Motor neuron (in vitro differentiated cells): ENCODE measurements at places on chromosomes 7 and 10.

GRCh38 chr10:75034131-75034512, 77.3 kb upstream of the SAMD8 start:
- ATAC-seq = no peak

GRCh38 chr7:98125759-98126158, 19.1 kb downstream of the LMTK2 start:
- no peak for ATAC-seq

GRCh38 chr10:110479710-110480109, 18.0 kb upstream of the DUSP5 start:
- ATAC-seq = no peak

GRCh38 chr10:79158402-79159097, 89.8 kb downstream of the ZMIZ1 start:
- ATAC-seq = peak; percentile 69

- ATAC-seq = peak; percentile 10
Observed at GRCh38 chr10:35194906-35195305, 68.3 kb downstream of the CREM start.

- no peak for ATAC-seq
Observed at GRCh38 chr10:12091421-12091820, 22.7 kb downstream of the DHTKD1 start.

DNA sequence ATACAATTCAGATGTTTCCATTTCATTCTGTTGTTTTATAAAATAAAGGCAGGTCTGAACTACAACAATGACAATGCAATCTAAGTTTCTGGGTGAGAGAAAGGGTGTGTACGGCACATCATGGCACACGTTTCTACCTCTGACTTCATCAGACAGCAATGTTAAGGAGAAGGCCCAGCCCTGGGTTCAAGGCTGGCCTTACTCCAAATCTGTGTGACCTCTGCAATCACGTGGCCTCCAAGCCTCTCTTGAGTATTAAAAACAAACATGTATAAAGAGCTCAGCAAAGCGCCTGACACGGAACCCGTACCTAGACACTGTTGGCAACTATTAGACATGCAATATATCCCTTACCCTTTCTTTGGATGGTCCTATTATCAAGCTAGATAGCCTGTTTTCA, 114.1 kb downstream of the LARP4B start:
- no peak for ATAC-seq

GRCh38 chr7:51731075-51731474, 414.5 kb upstream of the COBL start:
- peak; percentile 93 for ATAC-seq

DNA sequence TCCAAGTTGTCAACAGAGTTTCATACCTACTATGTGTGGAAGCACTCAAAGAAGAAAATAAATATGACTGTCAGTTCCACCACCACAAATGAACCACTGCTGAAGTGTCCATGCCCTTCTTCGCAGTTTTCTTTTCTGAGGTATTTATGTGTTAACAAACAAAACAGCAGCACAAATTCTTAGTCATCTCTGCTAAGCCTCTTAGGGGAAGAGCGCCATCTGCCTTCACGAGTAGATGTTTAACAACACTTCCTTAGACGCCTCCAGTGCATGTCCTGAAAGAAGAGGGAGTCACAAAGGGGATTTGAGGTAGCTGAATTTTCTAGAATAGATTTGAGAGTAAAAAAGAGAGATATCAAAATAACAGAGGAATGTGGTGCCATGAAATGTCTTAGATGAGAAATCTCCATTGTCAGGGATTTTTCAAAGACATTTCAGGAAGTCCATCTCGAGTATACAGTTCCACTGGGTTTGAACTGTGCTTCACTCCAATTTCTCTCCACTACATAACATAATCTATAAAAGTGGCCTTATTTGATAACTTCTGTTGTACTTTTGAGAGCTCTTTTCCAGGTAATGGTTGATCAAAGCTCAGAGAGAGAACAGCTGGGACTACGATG, 775.3 kb upstream of the POM121L12 start:
- peak; percentile 73 for ATAC-seq

- no peak for ATAC-seq
Observed at GRCh38 chr10:125734823-125735222, 15.3 kb downstream of the EDRF1 start.

DNA sequence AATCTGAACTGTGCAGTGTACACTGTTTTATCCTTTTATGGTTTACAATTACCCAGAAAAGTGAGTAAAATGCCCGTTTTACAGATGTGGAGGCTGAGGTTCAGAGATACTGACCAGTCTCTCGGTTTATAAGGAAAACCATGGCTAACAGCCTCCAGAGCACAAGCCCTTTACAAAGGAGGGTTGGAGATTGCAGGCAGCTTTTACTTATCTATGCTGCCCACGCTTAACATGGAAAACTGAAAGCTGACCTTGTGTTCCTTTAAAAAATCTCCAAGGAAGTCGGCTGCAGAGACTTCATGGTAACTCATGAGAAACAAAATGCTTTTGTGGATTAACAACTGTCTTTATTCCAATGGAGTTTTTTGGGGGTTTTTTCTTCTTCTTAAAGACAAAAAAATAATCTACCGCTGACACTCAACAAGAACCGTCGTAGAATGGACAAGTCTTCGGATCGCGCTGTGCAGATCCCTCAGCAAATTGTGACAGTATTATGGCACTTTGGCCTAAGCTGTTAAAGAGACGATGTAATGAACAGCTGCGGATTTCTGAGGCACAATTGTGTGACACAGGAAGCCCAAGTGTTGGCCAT, 654 bp upstream of the SLF2 start:
- no peak for ATAC-seq

DNA sequence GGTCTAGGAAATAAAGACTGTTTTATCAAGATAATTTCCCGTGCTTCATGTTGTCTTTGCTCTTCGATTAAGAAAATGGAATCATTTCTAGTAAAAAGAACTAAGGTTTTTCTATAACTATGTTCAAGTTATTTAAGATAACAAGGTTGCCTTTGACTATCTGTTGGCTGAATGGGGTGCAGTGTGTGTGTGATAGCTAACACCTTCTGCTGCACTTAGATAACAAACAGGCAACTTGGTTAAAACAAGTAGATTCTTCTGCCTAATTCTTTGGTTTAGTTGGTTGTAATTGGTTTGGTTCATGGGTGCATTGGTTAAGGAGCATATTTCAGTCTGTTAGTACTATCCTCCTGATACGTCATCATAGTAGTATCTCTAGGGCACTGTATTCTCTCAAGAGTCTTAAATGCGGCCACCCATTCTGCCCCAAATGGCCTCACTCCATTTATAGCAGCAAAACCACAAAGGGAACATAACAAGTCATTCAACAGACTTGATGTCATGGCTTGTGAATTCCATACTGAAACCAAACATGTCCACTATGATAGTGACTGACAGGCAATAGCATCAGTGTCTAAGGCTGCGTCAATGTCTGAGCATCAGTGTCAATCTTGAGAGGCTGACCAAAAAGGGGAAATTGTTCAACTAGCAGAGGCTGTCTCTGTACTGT, 55.7 kb downstream of the CCDC3 start:
- ATAC-seq = no peak

- no peak for ATAC-seq
Observed at GRCh38 chr10:95482501-95483233, 78.5 kb downstream of the SORBS1 start.

- ATAC-seq = peak; percentile 100
Observed at GRCh38 chr10:323651-324293, 188.5 kb downstream of the ZMYND11 start.

DNA sequence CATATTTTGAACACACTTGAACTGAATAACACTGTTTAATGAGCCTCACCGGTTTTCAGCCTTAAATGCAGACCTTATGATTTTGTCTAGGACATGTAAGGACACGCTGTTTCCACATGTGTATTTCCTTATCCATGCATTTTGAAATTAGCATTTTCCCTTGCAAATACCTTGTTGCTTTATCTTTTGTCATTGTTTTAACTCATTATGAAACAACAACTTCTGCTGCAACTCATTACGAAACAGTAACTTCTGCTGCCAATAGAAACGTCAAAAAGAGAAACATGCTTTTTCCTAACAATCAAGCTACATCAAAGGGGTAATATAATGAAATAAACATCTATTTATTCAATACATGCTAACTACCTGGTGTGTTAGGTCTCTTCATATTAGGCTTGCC, 322.0 kb downstream of the AGMO start:
- no peak for ATAC-seq

GRCh38 chr7:114588506-114588905, 173.9 kb downstream of the FOXP2 start:
- ATAC-seq = no peak

DNA sequence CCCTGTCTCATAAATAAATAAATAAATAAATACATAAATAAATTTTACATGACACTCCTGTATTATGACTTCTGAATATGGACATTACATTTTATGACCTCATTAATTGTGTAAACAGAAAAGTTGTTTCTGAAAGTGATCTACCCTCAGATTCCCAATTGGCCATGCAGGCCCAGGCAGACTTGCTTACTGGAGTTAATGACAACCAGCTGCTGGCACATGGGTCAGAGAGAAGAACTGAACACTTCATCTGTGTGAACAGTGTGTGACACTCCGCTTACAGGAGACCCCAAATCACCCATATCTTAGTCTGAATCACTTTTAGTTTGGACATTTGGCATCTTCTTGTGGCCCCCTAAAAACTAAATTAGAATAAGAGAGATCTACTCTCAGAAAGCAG, 31.4 kb downstream of the PARP12 start:
- no peak for ATAC-seq

- no peak for ATAC-seq
Observed at GRCh38 chr7:55278321-55278720, 86.8 kb upstream of the LANCL2 start.

- no peak for ATAC-seq
Observed at GRCh38 chr7:98872328-98872924, 2.6 kb upstream of the TMEM130 start.

DNA sequence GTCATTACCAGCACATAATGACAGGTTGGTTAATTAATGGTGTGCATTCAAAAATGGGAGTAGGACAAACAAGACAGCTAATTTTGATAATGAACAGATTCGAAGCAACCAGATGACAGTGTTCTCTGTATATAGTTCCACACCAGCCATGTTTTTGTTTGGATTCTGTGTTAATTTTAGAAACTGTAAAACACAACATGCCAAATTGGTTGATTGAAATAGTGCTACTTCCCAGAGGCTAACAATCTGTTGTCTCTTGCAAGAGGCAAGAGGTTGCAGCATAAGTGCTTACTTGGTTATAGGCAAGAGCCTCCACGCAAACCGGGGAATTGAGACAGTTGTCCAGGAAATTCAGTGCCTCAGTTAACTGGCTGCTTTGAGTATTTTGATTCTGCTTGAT, 170.2 kb upstream of the HABP2 start:
- ATAC-seq = no peak

GRCh38 chr7:124542476-124542875, 223.1 kb downstream of the GPR37 start:
- no peak for ATAC-seq

GRCh38 chr7:73433924-73434700, 534 bp downstream of the FZD9 start:
- peak; percentile 38 for ATAC-seq

DNA sequence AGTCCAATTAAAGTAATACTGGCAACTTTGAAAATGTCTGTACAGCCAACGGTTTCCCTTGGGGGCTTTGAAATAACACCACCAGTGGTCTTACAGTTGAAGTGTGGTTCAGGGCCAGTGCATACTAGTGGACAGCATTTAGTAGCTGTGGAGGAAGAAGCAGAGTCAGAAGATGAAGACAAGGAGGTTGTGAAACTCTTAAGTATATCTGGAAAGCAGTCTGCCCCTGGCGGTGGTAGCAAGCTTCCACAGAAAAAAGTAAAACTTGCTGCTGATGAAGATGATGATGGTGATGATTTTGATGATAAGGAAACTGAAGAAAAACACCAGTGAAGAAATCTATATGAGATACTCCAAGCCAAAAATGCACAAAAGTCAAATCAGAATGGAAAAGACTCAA, 72.2 kb downstream of the ZNF783 start:
- no peak for ATAC-seq

GRCh38 chr10:69410487-69410886, 6.2 kb downstream of the TACR2 start:
- no peak for ATAC-seq

- peak; percentile 12 for ATAC-seq
Observed at GRCh38 chr7:118183428-118183785, 557 bp upstream of the LSM8 start.

DNA sequence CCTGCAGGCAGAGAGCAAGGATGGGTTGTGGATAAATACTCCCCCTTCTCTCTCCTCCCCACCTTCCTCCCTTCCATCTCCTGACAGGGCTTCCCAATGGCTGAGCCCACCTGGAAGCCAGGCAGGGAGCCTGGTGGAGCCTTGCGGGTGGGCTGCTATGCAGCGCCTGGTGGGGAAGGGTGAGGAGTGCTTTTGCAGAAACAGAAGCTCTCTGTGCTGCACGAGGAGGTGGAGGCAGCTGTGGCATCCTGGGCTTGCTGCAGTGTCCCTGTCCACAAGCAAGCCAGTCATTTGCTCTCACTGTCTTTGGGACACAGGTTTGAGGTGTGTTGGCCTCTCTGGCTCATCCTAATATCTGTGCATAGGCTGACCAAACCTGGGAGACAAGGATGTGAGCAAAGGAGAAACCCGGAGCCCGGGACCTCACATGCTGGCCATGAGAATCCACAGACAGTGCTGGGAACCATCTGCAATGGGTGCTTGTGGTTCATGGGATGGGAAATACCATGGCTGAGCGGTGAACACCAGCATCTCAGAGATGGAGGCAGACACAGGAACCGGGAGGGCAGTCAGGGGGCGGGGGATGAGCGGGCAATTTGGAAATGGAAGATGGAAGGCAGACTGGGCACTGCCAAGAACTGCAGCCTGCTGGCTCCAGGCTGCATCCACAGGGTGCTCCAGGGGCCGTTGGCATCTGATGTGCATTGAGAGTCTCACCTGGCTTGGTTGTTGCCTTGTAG, 364.2 kb downstream of the GLRX3 start:
- ATAC-seq = no peak

- no peak for ATAC-seq
Observed at GRCh38 chr10:14586901-14587300, 187.8 kb downstream of the FAM107B start.

GRCh38 chr10:102322914-102323313, 72.6 kb upstream of the NFKB2 start:
- ATAC-seq = no peak

DNA sequence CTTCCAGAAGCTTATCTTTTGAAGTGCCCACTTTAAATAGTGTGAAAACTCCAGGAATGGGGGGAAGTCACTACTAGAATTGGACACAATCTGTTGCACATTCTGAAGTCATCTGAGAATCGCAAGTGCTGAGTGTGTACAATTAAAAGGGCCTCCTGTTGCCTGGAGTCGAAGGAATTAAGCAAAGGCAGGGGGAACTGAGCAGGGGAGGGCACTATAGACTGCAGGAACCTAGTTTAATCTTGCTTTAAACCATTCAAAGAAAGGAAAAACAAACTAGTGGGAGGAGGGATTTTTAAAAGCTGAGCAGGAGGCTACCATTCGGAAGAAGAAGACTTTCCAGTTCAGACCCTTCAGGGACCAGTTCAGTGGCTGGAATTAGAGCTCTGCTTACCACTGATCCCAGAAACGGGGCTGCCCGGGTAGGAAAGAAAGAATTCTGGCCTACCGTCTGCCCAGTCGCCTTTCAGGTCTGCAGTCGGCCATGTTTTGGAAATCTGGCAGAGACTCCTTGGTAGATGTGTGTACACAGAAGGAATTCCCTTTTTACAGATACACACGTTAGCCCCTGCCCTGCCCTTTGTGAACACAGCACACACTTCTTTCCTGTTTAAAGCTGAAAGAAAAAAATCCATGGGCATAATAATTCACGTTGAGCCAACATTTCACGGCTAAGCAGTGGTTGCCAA, 610.6 kb upstream of the FOXK1 start:
- ATAC-seq = no peak

GRCh38 chr10:71625445-71626175, 94.0 kb downstream of the C10orf105 start:
- no peak for ATAC-seq
